ENCODE measurements at places on chromosomes 16 and 17. TPM values are rescaled to one million over a fixed set of nuclear protein-coding genes. Genes with fewer than 3 reads are reported as not detected.

- DNase-seq = no peak
These were observed 91.3 kb upstream of the SEC14L1 start for GRCh38 chr17:77049440-77049839.

DNA sequence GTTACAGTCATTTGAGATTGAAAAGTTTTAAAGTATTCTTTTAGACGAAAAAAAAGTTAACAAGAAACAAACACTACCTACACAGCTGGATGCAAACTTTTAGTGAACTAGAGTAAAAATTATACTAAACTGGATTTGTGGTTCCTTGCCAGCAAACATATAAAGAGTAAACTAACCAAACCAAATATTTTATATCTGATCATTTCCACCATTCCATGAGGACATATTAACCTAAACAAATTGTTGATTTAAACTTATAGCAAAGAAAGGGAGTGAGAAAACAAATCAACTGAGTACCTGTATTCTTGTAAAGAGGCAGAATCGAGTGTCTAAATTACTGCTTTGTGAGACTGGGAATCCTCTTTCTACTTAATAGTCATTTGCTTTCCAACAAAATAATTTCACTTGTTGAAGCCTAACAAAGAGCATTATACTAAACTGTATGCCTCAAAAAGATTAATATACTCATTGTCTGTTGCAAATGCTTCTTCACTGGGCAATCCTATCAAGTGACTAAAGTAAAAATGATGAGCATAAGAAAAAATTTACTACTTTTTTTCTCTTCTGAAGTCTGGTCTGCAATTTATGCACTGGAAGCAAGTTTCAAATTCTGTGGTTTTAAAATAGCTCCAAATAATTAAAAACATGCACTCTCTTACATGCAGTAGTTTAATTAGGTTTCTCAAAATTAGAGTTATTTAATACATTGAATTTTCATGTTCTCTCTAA is 37.5 kb downstream of the AKAP10 start:
- no peak for DNase-seq

Gene GLP2R
- 0.23 TPM for total RNA-seq

GRCh38 chr16:77816293-77816692 is 27.9 kb downstream of the VAT1L start:
- peak; percentile 61 for DNase-seq

Gene TBC1D3C
- total RNA-seq = not detected

DNA sequence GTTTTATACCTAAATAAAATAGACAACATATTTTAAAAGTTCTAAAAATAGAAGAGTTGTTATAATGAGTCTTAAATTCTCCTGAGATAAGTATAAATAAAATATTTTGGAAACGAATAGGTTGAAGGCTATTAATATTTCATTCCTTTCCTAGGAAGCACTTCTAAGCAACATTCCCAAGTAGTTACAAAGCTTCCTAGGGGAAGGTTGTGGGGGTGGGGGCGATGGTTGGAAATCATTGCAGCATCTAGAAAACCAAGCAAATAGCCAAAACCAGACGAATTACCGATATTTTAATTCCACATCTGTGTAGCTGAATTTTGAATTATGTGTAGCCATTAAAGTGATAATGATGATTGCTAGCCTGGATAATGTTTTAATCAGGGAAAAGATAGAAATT is 26.9 kb downstream of the PTRH2 start:
- no peak for DNase-seq

Gene RHBDL3
- under 0.01 TPM for total RNA-seq

Gene MEIOB
- total RNA-seq = 2.1 TPM

DNA sequence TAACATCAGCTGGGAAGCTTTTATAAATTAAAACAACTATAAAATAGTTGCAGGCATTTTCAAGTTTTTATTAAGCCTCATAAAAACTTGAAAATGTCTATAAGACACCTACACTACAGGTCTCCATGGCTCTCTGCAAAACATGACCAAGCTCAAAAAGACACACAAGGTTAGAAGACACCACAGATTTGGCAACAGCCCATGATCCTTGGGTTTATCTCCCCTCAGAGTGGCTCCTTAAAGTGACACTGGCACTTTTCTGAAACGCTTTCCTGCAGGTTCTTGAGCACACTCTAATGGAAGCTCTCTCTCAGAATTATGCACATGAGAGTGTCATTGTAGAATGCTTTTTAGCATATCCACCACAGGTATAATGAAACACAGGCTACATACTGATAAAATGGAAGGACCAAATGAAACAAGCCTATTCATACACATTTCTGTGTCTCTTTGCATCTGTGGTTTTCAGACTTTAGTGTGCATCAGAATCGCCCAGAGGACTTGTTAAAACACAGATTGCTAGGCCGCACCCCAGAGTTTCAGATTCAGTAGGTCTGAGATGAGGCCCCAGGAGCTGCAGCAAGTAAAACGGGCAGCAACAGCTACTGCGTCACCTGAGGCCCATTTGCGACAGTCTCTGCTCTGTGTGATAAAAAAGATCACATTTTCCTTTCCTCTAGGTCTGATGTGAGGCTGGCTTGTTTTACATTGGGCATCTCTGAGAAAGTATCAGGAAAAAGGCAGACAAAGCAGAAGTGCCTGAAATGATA is 75.0 kb upstream of the WSB1 start:
- DNase-seq = no peak
